ENCODE measurements at places on chromosomes 7 and 10. TPM values are rescaled to one million over a fixed set of nuclear protein-coding genes. Genes with fewer than 3 reads are reported as not detected.

- DNase-seq: no peak
Observed at GRCh38 chr7:16450366-16450765, 15.2 kb downstream of the SOSTDC1 start.

MYL10 gene
- not detected for total RNA-seq

NRP1 gene
- total RNA-seq: 134 TPM

POLR2J2 gene
- 2.8 TPM for total RNA-seq

Data from A172 (cell line).